ENCODE measurements at places on chromosomes 5 and 9.

GRCh38 chr5:1103505-1104326 lies 8.1 kb downstream of the SLC12A7 start:
- peak; percentile 73 for DNase-seq

GRCh38 chr5:121285801-121286521 lies 565.7 kb upstream of the FTMT start:
- peak; percentile 34 for DNase-seq

- peak; percentile 84 for DNase-seq
These were observed 48.6 kb upstream of the TLE1 start for GRCh38 chr9:81737871-81738507.

DNA sequence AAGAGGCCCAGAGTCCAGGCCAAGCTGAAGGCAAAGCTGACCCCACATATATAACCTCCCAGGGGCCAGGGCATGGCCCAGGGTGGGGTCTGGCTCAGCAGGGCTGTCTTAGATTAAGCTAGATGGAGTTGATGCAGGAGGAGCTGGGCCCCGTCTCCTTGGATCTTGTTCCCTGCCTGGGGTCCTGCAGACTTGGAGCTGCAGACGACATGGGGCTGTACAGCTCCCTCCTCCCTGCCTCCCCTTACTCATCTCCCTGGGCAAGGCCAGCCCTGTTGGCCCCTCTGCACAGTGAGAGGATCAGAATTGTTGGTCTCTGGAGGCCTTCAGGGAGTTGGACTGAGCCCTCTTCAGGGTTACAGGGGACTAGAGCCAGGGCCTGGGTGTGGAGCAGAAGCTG lies 134.9 kb downstream of the RGS3 start:
- peak; percentile 26 for DNase-seq

- DNase-seq, result no peak
These were observed 129.1 kb upstream of the SLC30A5 start for GRCh38 chr5:68964679-68965078.

- DNase-seq, result peak; percentile 77
These were observed 14.0 kb downstream of the FGFR4 start for GRCh38 chr5:177100714-177101121.

- no peak for DNase-seq
These were observed 26.1 kb upstream of the FCN1 start for GRCh38 chr9:134943836-134944235.

Data from muscle of back (tissue), 13 donors.